Lung (tissue), 17 donors: ENCODE measurements at places on chromosomes 2 and 18. TPM values are rescaled to one million over a fixed set of nuclear protein-coding genes. Genes with fewer than 3 reads are reported as not detected.

GRCh38 chr2:166230024-166230723, 102.4 kb upstream of the SCN1A start:
- DNase-seq, result no peak

DNA sequence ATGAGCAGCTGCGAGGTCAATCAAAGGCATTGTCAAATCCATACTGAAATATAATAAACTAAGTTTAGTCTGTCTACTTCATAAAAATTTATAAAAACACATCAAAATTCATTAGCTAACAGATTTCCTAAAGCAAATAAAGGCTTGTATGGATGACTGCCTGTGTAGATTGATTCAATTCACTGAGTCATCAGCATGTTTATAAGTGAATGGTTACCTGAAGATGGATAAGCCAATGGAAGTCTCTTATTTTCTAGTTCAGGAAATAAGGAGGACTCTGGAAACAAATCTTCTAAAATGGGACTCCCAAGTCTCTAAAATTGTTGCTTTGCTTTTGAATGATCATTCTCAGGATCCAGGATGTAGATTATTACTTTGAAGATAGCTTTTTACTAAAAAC, 57.0 kb upstream of the HNRNPA3 start:
- DNase-seq, result no peak

- DNase-seq, result no peak
Measured at GRCh38 chr18:48084858-48085257, 154.4 kb upstream of the SMAD2 start.

DNA sequence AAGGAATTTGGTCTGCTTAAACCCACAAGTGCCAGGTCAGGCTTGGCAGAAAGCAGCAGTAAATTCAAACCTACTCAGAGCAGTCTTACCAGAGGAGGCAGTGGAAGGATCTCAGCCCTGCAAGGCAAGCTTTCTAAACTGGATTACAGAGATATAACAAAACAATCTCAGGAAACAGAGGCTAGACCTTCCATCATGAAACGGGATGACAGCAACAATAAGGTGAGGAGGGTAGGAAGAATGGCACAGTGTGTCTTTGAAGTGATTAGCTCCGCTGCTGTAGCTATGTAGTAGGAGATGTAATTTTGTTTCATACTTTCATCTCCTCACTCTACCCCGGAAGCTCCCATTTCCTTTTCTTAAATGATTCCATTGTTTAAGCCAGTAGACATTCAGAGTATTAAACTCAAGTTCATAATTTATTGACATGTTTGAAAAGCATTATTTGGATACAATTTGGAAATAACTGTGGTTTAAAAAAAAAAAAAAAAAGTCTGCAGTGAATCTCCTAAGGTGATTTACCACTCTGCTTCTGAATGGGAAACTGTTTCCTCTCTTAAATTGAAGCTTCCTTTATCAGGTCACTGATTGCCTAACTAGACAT, 29.4 kb upstream of the DYSF start:
- DNase-seq, result peak; percentile 7

DNA sequence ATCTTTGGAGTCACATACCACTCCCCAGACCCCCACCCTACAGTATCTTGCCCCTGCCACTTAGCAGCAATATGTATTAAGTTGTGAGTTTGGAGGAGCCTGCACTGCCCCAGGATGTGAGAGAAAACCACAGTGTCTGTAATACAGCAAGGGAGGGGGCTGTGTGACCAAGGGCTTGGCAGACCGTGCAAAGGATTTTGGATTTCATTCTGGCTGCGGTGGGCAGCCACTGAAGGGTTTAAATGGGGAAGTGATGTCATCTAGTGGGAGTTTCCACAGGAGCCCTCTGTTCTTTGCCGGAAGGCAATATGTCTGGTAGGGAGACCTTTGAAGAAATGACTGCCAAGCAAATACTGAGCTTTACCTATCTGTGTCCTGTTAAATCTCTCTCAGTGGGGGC, 202.4 kb downstream of the FHOD3 start:
- DNase-seq, result no peak

DNA sequence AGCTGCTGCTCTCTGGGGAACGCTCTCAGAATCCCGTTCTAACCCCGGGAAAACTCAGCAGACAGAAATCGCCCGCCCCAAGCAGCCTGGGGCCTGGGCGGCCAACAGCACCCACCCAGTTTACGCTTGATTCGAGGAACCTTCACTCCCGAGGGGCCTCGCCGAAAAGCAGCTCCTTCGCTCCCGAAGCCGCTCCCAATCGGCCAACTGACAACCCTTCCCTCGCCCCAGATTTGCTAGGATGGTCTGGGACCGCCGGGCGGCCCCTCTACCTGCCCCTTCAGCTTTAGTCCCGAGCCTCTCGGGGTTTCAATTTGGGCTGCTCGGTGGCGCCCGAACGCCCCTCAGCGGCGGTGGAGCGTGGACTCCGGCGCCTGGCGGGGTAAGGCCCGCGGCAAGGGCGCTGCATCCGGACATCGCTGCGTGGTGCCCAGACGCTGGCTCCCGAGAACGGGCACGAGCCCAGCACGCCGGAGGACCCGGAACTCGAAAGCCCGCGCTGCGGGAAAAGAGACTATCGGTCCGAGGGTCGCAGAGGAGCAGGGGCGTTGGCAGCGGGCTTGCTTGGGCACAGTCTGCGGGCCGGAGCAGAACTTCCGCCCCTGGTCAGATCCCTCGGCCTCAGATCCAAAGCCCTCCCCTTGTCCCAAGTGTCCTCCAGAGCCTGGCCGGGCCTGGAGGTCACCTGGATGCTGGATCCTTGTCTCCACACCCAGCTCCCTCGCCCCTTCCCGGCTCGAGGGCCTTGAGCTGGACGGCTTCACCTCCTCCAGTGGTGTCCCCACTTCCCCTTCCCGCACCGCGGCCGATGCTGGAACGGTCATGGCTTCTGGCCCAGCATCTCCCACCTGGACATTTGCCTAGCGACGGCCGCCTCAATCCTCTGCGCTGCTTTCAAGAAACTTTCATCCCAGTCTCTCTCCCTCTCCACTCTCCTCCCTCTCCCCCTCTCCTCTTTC, 3.0 kb upstream of the OTX1 start:
- DNase-seq, result peak; percentile 63

GRCh38 chr2:153101187-153101586, 377.4 kb downstream of the RPRM start:
- DNase-seq, result no peak

- DNase-seq, result no peak
Measured at GRCh38 chr2:27021253-27022049, 11.3 kb upstream of the TMEM214 start.

DNA sequence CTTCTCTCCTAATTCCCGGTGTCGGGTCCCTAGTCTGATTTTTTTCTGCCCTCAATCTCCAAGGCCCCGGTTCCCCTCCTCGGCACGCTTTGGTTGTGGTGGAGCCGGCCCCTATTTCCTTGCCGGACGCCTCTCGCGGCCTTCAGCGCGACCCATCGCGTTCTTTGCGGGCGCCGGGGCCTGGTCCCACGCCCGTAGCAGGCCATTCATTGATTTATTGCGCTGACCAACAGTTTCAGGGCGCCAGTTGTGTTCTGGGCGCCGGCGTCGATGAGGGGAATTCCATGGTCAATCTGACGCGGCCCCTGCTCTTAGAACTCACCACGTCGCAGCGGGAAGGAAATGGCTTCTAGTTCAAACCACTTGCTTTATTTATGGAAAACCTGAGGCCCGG, 396 bp downstream of the CNOT9 start:
- peak; percentile 50 for DNase-seq

- DNase-seq, result no peak
Measured at GRCh38 chr2:173652767-173653431, 298.2 kb downstream of the CDCA7 start.

GRCh38 chr2:204585930-204586329, 40.7 kb downstream of the PARD3B start:
- DNase-seq, result no peak

DNA sequence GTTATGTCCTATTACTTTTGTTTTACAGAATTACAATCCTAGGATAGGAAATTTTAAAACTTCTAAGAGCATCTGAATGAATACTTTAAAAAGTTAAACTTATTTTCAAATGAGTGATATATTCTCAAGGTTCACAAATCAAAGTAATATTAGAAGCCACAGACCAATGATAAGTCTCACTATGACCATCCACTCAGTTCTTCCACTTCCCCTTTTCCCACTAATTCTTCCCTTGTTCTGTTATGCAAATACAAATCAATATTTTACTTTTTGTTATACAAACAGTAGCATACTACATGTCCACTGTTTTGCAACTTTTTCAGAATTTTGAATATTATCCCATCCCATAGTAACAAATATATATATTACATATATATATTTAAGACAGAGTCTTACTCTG, 20.2 kb downstream of the USP37 start:
- DNase-seq, result no peak

DNA sequence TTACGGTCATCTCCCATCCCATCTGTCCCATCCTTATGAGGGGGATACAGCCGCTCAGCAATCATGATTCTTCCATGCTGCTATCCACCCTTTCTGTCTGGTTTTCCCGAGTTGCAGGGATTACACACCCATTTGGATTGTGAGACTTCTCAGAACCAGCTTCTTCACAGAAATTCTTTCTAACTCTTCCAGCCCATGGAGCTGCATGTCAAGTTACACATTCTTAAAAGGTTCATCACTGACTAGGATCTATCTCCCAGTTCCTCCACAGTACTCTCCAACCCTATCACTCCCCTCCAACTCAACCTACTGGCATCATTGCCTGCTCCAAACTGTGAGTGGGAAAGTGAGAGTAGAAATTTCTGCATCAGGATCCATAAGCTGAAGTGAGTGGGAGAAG, 558.2 kb upstream of the TNP1 start:
- DNase-seq, result no peak

GRCh38 chr18:9871244-9871746, 14.5 kb upstream of the TXNDC2 start:
- DNase-seq, result no peak

DNA sequence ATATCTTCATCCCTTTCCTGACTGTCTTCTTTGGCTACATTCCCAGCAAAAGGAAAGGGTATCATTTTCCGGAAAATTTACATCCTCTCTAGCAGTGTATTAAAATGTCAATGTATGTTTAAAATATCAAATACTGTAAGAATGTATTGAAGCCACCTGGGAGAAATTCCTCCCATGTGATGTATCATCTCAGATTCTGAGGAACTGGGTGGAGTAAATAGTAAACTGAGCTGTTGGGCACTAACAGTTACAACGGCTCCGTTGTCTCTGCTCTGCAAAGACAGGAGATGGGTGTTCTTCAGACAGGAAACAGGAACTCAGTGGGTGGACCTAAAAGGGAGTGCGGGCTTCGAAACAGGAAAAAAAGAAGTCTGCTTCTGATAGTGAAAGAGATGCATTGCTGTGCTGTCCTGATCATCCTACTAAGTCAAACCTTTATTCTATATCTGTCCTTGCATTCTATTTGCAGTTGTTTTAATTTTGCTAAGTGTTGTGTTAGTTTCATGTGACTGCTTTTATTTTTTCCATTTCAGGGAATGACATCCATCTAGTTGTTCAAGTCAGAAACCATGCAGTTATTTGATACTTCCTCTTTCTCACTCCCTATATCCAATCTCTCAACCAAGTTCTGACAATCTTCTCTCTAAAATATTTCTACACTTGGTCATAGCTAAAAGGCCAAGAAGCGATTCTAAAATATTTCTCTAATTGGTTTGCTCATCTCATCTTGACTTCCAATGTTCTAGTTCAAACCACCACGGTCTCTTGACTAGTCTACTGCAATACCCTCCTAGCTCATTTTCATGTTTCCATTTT, 19.4 kb downstream of the DOK1 start:
- peak; percentile 8 for DNase-seq

DNA sequence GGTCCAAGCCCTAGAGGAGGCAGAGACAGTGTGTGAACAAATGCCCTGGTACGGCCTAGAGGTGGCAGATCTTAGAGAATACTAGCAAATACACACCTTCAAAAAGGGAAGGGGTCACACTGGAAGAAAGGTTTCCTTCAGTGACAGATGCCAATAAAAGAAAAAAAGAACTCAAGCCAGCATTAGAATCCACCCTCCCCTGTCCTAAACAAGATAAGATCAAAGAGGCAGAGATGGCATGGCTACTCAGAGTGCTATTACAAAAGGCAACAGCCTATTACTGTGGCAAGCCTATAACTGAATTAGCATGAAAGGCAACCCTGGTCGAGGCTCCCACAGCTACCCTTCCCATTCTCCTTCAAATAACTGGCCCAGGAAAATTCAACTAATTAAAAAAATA, 69.6 kb downstream of the SMC6 start:
- no peak for DNase-seq

GRCh38 chr18:10536280-10536679, 10.5 kb downstream of the NAPG start:
- DNase-seq, result no peak

- DNase-seq, result peak; percentile 12
Measured at GRCh38 chr18:40414155-40414754, 1540.8 kb upstream of the PIK3C3 start.

- DNase-seq, result no peak
Measured at GRCh38 chr18:51480407-51481261, 283.2 kb upstream of the MEX3C start.

DNA sequence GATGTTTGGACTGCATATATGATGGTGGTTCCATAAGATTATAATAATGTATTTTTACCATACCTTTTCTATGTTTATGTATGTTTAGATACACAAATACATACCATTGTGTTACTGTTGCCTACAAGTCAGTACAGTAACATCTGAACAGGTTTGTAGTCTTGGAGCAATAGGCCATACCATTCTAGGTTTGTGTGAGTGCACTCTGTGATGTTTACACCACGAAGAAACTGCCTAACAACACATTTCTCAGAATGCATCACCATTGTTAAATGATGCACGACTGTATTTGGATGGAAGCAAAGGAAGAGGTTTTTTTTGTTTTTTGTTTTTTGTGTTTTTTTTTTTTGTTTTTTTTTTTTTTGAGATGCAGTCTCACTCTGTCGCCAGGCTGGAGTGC, 9.5 kb downstream of the DUSP19 start:
- DNase-seq, result no peak

- DNase-seq, result no peak
Measured at GRCh38 chr2:164657129-164657528, 35.8 kb upstream of the GRB14 start.

DNA sequence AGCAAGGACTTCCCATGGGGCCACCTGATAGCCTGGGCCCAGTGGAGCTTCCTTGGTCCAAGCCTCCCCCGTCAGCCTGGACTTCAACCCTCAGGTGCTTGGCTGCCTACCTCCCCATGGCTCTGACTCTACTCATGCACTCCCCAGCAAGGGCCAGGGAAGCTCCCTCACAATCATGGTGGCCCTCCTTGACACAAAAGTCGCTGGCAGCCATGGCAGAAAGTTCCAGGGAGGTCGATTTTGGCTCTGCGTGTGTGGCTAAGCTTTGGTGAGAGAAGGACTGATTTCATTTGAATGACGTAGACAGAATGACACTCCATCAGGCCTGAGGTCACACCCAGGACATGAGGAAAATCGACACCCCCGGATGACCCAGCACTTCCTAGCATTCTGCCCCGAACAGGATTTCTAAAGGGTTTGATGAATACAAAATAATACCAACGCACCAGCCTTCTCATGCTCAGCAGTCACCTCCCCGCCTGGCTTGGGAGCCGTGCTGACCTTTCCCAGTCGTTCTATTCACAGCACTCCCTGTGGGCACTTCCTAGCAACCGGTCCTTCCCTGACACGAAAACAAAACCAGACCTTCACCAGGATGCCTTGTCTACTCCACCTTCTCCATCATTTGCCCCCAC, 52.7 kb downstream of the LBH start:
- no peak for DNase-seq

GRCh38 chr2:35339211-35339610, 1016.4 kb upstream of the CRIM1 start:
- DNase-seq, result no peak

GRCh38 chr18:24013051-24013450, 1.5 kb upstream of the TTC39C start:
- no peak for DNase-seq

Gene NCK2
- polyA plus RNA-seq, result 19.3 TPM

Gene CREG2
- polyA plus RNA-seq, result 0.06 TPM

Gene CRYGD
- polyA plus RNA-seq, result not detected

Gene FOSL2
- polyA plus RNA-seq, result 23.5 TPM

Gene NPHP1
- polyA plus RNA-seq, result 8.2 TPM

Gene CFAP65
- 3.9 TPM for polyA plus RNA-seq
